Activated CD8-positive, alpha-beta memory T cell treated with anti-CD3 and anti-CD28 coated beads, Interleukin-2, amount 10 ng/mL, durations not matched to agents 7 days and 5 days (primary cell): ENCODE measurements at places on chromosomes 1 and 21. TPM values are rescaled to one million over a fixed set of nuclear protein-coding genes. Genes with fewer than 3 reads are reported as not detected.

CELA3A gene
- total RNA-seq = not detected

ITLN2 gene
- not detected for total RNA-seq

S100A14 gene
- total RNA-seq = not detected

LIN28A gene
- not detected for total RNA-seq

CD1D gene
- total RNA-seq = not detected

FCRL2 gene
- total RNA-seq = not detected

SLC44A3 gene
- total RNA-seq = not detected

HES3 gene
- total RNA-seq = not detected

CD1E gene
- total RNA-seq = not detected

RABGGTB gene
- total RNA-seq = 94.0 TPM

FLG2 gene
- total RNA-seq = not detected

GNG4 gene
- total RNA-seq = 0.53 TPM

FAM151A gene
- total RNA-seq = not detected

S100A16 gene
- total RNA-seq = not detected

GSTM5 gene
- total RNA-seq = not detected

GPR153 gene
- 1.1 TPM for total RNA-seq

KCNJ15 gene
- not detected for total RNA-seq

RXRG gene
- not detected for total RNA-seq

LEMD1 gene
- 1.8 TPM for total RNA-seq

ADAM30 gene
- total RNA-seq = not detected

TP53BP2 gene
- total RNA-seq = 35.8 TPM

LCE2C gene
- not detected for total RNA-seq

FCRL1 gene
- total RNA-seq = not detected

OR2AK2 gene
- total RNA-seq = not detected

C2CD4D gene
- total RNA-seq = 0.33 TPM

TSACC gene
- not detected for total RNA-seq

ELF3 gene
- 0.16 TPM for total RNA-seq

TAL1 gene
- total RNA-seq = not detected

PNRC2 gene
- total RNA-seq = 147 TPM

EFNA1 gene
- total RNA-seq = not detected

LCE1F gene
- not detected for total RNA-seq

CHD5 gene
- 0.47 TPM for total RNA-seq

ATP1A2 gene
- total RNA-seq = not detected

PGBD5 gene
- total RNA-seq = not detected

SLC9C2 gene
- total RNA-seq = not detected

SMCP gene
- total RNA-seq = not detected

DPM3 gene
- 54.2 TPM for total RNA-seq

KIF14 gene
- total RNA-seq = 30.8 TPM

NUP210L gene
- not detected for total RNA-seq

GREM2 gene
- not detected for total RNA-seq

HEYL gene
- not detected for total RNA-seq

EXO1 gene
- 51.6 TPM for total RNA-seq

IL23R gene
- total RNA-seq = 0.53 TPM

KCNH1 gene
- total RNA-seq = not detected

CFHR1 gene
- total RNA-seq = not detected

AQP10 gene
- total RNA-seq = not detected

PPFIA4 gene
- 4.6 TPM for total RNA-seq

SOX13 gene
- 1.9 TPM for total RNA-seq

ST6GALNAC5 gene
- not detected for total RNA-seq

KCNAB2 gene
- 248 TPM for total RNA-seq

ARHGAP30 gene
- 260 TPM for total RNA-seq

MANEAL gene
- total RNA-seq = 4.5 TPM

UBASH3A gene
- 75.3 TPM for total RNA-seq
